ENCODE measurements at places on chromosomes 2 and 18.

DNA sequence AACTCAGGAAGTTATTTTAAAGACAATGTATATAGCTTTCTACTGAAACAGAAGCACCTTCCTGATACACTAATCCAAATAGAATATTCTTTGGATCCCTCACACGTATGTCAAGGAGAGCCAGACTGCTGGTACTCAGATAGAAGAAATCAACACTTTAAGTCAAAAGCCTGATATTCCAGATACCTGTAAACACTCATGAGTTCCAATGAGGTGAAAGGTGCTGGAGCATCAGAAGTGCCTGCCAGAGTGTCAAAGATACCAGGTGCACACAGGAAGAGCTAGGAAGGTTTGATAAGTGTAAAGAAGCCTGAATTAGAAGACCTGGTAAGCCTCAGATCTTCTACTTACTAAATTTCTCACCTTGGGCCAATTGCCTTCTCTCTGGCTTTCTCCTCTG, 226.3 kb upstream of the SP5 start:
- DNase-seq: no peak

DNA sequence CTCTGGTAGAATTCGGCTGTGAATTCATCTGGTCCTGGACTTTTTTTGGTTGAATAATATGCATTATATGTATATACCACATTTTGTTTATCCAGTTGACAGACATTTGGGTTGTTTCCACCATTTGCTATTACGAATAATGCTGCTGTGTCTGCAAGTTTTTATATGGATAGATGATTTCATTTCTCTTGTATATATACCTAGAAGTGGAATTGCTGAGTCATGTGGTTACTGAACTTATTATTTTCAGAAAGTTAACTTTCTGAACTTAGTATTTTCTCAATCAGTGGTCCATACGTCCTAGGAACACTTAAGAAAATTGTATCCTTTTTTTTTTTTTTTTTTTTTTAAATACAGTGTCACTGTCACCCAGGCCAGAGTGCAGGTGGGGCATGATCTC, 63.3 kb downstream of the RIF1 start:
- DNase-seq: no peak

- DNase-seq: no peak
These were observed 90.4 kb upstream of the HAAO start for GRCh38 chr2:42882756-42883155.

GRCh38 chr2:85763831-85764230, 10.0 kb downstream of the ATOH8 start:
- no peak for DNase-seq

GRCh38 chr2:9406529-9407362, 16.6 kb downstream of the ITGB1BP1 start:
- no peak for DNase-seq

DNA sequence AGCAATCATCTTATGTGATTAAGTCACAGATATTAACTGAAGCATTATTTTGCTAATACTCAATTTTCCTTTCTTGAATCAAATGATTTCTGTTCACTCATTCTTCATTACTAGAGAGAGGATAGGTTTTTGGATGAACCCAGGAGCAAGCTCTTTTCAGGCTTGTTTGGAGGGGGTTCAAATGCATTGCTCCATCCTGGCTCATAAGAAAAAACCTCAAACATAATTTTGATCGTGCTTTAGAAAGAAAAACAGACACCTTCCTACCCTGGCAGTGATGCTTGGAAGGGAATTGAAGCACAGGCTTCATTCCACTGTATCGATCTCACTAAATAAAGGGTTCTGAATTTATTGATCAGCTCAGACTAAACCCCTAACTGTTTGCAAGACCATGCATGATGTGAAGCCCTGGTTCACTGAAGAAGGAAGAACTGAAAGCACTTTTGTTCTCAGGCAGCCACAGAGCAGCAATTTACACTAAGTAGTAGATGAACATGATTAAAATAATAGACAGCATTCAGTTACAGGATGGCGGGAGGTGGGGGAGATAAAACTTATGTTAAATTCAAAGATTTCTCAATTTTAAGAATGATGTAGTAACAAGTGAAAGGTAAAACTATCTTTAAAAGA, 53.4 kb downstream of the CDH2 start:
- no peak for DNase-seq

GRCh38 chr2:108145557-108146326, 94.0 kb upstream of the SULT1C3 start:
- DNase-seq: no peak

DNA sequence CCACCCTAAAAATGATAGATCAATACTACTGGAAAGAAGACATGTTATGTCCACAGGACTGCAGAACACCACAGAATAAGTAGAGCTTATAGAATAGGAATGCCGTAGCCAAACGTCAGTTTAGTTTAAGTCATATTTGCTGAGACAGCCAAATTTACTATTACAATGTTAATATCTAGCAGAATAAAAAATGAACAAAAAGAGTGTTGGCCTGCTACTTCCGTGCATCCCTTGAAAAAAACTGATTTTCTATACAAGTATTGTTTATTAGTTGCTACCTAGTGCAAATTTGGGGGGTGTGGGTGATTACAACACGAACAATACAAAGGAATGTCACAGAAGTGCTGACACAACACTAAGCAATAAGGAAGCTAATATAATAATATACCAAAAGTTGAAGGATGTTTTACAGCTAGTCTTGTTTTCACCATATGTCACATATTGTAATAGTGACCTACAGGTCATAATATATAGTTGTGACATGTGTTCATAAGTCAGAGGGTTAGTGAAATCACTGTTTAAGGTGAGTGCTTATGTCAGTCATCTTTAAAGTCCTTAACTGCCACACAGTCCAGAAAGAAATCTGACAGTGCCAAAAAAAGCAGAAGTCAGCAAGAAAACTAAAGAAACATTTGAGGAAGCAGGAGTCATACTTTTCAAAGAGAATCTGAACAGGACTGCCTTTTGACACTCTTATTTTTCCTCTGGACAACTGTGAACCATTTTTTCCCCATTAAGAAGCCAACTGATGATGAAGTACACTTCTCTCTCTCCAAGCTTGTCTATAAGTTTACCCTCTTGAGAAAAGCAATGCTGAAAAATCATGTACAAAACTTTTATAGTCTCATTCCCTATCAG, 376.4 kb downstream of the ZEB2 start:
- no peak for DNase-seq

DNA sequence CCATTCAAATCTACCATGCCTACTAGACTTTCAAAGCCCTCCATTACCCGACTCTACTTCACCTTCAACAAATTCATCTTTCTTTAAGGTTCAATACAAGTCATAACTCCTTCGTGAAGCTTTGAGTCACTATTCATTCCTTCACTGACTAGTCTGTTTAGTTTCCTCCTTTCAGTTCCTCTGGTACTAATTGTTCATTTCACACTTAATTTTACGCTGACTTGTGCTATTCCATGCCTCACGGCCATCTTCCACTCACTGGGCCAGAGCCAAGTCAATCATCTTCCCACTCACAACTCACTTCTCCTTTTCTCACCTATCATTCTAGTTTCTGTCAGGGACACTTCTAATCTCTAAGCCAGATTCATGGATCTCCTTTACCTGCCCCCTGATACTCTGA, 136.2 kb downstream of the MTX2 start:
- no peak for DNase-seq

GRCh38 chr2:126678269-126679065, 22.5 kb downstream of the GYPC start:
- no peak for DNase-seq

- peak; percentile 70 for DNase-seq
These were observed 62.6 kb downstream of the DNMT3A start for GRCh38 chr2:25279091-25279651.

DNA sequence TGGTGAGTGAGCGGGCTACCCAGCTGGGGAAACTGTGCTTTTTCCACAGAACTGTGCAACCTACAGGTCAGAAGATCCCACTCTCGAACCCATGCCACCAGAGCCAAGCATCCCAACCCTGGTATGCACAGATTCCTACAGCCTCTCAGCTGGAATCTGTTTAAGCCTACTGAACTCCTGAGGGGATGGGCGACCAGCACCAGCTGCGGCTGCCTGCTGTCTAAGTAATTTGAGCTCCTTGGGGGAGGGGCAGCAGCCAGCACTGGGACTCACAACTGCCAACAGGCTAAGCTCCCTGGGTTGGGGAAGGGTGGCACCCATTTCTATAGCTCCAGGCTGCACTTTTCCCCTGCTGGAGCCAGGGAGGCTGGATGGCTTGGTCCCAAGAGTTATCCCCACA, 11.8 kb downstream of the CYP27C1 start:
- no peak for DNase-seq

- DNase-seq: peak; percentile 46
These were observed 57.6 kb downstream of the MYOM1 start for GRCh38 chr18:3162181-3162580.

GRCh38 chr2:60512641-60513040, 40.8 kb downstream of the BCL11A start:
- DNase-seq: no peak

DNA sequence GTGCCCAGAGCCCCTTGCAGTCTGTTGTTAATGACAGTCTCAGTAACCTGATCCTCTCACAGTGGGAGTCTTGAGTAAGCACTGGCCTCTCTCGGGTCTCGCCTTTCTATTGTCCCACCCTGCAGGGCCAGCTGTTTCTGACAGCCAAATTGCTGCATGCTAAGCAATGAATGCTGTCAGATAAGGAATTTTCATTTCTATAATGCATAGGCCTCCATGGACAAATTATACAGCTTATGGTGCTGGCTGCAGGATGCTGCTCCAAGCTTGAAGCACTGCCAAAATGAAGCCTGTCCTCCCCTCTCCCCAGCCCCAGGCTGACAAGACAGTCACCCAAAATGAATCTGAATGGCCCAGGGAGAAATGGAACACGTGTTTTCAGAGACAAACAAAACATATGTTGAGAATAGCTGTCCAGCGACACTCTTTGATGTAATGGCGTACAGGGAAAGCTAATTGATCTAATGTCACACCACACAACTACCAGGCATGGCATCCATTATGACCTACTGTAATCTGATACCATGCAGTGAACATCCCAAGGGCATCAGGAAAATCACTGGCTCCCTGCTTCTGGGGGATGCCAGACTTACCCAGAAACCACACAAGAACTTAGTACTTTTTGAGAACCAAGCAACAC, 36.8 kb downstream of the ACVR1 start:
- no peak for DNase-seq

GRCh38 chr2:135299658-135300244, 231.3 kb downstream of the ZRANB3 start:
- DNase-seq: no peak

DNA sequence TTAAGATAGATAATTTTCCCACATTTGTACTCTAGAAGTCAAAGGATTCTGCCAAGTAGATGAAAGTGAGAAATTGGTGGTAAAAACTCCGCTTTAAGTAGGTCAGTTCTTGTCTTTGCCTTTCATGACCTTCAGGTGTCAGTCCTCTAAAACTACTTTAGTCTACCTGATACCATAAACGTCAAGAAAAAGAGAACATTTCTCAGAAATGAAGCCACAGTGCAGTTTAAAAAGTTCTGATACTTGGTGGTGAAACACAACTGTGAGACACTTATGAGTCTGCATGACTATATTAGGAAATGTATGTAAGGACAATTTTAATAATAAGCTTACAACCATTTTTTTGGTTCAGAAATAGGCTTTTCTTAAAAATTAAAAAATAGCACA, 583.3 kb downstream of the SATB2 start:
- DNase-seq: no peak

Measured in stomach (tissue), 19 donors.